ENCODE measurements at places on chromosomes 11 and 22. TPM values are rescaled to one million over a fixed set of nuclear protein-coding genes. Genes with fewer than 3 reads are reported as not detected.

GRCh38 chr11:103659743-103660142 is 376.7 kb upstream of the DDI1 start:
- H3K4me3 ChIP-seq, result no peak overlapping the region
- H3K4me1 ChIP-seq, result peaks cover 10% of the 10 kb centered on the region
- H3K27ac ChIP-seq, result no peak overlapping the region
- no peaks in the 10 kb centered on the region for H3K27me3 ChIP-seq

DNA sequence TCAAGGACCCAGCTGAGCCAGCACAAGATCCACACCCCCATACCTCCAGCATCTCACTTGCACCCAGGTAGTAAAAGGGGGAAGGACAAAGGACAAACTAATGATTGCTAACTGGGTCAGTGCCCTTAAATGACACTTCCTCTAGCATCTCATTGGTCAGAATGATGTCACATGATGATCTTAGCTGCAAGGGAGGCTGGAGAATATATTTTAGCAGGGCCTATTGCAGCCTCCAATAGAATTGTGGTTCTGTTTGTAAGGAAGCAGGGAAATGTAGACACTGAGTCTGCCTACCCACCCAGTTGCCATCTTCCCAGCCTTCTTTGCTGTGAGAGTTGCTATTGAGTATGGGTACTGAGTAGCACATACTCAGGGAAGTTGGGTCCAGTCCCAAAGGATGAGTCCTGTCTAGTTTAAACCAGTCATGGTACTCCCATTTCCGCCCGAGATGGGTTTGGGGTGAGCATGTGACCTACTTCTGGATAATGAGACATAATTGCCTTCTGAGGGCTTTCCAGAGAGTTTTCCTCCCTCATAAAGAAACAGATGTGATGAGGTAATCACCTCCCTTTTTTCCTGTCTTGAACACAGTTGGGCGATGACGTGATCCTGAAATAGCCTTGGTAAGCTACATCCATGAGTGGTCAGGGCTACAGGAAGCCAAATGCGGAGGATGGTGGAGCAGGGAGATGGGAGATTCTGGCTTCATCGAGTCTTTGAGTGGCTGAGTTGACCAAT is 5.5 kb upstream of the DNAL4 start:
- DNase-seq, result no peak
- H3K36me3 ChIP-seq, result no peaks in the 10 kb centered on the region
- peaks cover 16% of the 10 kb centered on the region for H3K27me3 ChIP-seq
- H3K4me3 ChIP-seq, result no peak overlapping the region

DNA sequence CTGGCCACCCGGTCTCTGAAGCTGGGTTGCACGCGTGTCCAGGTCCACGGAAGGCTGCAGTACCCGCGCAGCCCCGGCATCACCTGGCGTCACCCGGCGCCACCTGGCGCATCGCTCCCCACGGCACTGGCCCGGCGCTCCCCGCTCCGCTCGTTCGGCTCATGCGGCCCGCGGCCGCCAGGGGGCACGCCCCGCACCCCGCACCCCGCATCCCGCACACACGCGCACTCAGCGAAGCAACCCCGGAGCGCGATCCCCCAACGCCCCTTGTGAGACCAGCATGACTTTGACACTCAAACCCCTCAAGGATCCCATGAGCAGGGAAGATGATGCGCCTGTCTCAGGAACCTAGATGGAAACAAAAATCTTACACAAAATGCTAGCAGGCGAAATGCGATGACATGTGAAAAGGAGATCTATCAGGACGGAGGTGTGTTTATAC is 11.9 kb downstream of the B3GNT6 start:
- H3K27ac ChIP-seq, result no peak overlapping the region
- H3K4me1 ChIP-seq, result peaks cover 14% of the 10 kb centered on the region
- peaks cover 13% of the 10 kb centered on the region for H3K27me3 ChIP-seq

DNA sequence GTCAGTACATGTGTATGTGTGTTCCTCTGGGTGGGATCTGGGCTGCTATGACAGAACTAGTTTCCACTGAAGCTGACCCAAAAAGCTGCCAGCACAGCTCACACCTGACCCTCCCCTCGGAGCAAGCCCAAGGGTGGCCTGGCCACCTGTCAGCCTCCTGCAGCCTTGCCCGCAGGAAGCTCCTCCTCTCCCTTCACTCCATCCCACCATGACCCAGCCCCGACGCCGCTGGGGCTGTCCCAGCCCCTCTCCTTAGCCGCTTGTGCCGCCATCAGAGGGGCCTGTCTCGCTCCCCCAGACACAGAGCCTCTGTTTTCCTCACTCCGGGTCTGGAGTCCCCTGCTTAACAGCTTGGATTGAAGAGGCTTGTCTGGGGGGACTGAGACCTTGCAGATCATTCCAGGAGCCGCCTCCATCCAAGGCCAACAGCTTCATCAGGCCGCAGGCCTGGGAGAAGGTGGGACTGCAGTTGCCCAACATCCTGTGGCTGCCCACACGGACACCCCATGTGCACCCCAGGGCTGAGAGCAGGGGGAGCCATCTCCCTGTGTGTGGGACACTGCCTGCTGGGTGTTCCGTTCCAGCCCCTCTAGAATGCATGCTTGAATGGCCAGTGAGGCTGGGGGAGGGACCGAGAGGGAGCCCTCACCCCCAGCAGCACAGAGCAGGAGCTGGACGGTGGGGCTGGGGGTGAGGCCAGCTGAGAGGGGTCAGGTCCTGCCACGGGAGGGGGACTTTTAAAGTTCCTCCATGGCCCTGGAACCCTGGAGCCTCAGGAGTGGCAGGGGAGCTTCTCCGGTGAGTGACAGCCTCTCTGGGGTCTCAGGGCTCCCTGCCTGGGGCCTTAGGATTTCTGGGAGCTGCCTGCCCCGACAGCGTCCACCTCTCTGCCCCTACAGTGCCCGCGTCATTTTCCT is 696 bp downstream of the MRGPRF start:
- H3K4me3 ChIP-seq, result no peak overlapping the region
- DNase-seq, result no peak
- no peaks in the 10 kb centered on the region for H3K4me1 ChIP-seq

DNA sequence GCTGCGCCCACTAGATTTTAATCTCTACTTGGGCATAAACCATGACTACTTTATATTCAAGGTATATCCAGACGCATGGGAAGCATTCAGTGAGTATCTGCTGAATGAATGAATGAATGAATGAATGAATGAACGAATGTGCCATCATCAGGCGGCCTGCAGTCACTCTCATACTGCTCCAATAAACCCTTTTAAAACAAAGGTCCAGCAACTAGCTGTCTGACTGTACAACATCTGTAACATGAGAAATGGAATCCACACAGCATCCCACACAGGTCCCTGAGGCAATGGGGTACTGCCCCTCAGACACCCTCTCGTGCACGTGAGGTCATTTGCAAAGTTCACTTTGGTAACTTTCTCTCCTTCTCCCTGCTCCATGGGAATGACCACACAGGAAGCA is 147.5 kb downstream of the LARGE1 start:
- no peak overlapping the region for H3K27ac ChIP-seq
- H3K27me3 ChIP-seq, result no peaks in the 10 kb centered on the region
- no peak for DNase-seq
- no peaks in the 10 kb centered on the region for H3K4me1 ChIP-seq

DNA sequence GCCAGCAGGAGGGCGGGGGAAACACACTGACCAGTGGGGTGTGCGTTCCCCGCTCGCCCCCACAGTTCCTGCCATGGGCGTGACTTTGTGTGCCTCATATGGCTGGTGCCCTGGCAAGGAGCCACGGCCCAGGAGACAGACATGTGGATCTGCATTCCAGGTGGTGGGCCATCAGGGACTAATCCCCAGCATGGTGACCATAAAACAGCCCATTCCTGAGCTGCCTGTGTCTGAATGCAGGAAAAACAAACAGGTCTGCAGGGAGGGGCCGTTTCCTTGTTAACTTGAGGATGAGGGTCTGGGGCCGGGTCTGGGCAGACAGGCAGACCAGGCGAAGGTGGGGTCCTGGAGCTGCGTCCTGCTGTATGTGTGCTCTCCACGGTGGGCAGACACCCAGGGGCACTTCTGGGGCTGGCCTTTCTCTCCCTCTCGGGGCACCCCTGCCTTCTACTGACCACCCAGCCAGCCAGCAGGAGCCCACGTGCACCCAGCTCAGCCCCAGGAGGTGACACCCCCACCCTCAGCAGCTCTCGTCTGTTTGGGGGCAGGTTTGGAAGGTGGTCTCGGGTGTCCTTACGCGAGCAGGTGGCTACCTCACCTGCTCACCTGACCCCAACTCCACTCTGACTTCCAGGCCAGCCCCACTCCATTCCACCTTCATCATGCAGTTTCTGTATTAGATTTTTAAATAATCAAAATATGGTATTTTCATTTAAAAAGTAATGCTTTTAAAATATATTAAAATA is 120.3 kb downstream of the KCNQ1OT1 start:
- no peaks in the 10 kb centered on the region for H3K4me1 ChIP-seq
- H3K27ac ChIP-seq, result no peak overlapping the region
- H3K27me3 ChIP-seq, result no peaks in the 10 kb centered on the region
- no peaks in the 10 kb centered on the region for H3K36me3 ChIP-seq
- no peak for DNase-seq
- H3K4me3 ChIP-seq, result no peak overlapping the region

COX8A gene
- 686 TPM for polyA plus RNA-seq

NRXN2 gene
- polyA plus RNA-seq, result 0.44 TPM

DDTL gene
- polyA plus RNA-seq, result not detected

GRCh38 chr11:90698238-90698637 is 475.4 kb upstream of the CHORDC1 start:
- DNase-seq, result no peak
- no peaks in the 10 kb centered on the region for H3K4me1 ChIP-seq
- H3K27me3 ChIP-seq, result no peaks in the 10 kb centered on the region
- no peak overlapping the region for H3K4me3 ChIP-seq
- H3K27ac ChIP-seq, result no peak overlapping the region

DNA sequence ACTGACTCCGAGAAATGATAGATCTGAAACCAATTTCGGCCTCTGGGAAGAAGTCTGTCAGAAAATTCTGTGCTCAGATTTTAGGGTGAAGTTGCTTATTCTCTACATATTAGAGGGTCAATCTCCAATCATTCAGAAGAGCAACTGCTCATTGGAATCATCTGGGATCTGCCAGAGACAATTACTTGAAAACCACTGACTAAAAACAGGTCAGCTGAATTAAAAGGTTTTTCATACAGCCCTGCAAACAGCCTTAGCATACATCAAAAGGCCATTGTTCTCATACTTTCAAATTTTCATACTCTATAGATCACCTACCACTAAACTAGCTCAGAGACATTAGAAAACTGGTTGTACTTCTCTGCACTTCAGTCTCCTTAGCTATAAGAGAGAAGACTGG is 289.7 kb upstream of the PITPNB start:
- no peak for DNase-seq
- H3K4me3 ChIP-seq, result no peak overlapping the region

- no peak overlapping the region for H3K4me3 ChIP-seq
- no peak overlapping the region for H3K27ac ChIP-seq
- no peaks in the 10 kb centered on the region for H3K36me3 ChIP-seq
Measured at GRCh38 chr11:57288771-57289579, 35.8 kb downstream of the TNKS1BP1 start.

KIRREL3 gene
- polyA plus RNA-seq, result 0.66 TPM

FJX1 gene
- not detected for polyA plus RNA-seq

RIMBP3C gene
- polyA plus RNA-seq, result 0.16 TPM

GRCh38 chr11:9138133-9138453 is 46.7 kb upstream of the SCUBE2 start:
- no peak overlapping the region for H3K4me3 ChIP-seq
- H3K27me3 ChIP-seq, result peaks cover 4% of the 10 kb centered on the region
- peaks cover 3% of the 10 kb centered on the region for H3K36me3 ChIP-seq
- DNase-seq, result no peak

- H3K36me3 ChIP-seq, result no peaks in the 10 kb centered on the region
- peaks cover 2% of the 10 kb centered on the region for H3K27me3 ChIP-seq
- H3K4me3 ChIP-seq, result no peak overlapping the region
- H3K4me1 ChIP-seq, result no peaks in the 10 kb centered on the region
Measured at GRCh38 chr11:64429970-64430369, 71.0 kb downstream of the RPS6KA4 start.

- no peak overlapping the region for H3K27ac ChIP-seq
- H3K4me3 ChIP-seq, result no peak overlapping the region
- H3K36me3 ChIP-seq, result no peaks in the 10 kb centered on the region
- DNase-seq, result no peak
Measured at GRCh38 chr22:45589556-45589955, 82.1 kb upstream of the ATXN10 start.

GRCh38 chr11:27532652-27533325 is 26.2 kb upstream of the LIN7C start:
- no peak overlapping the region for H3K4me3 ChIP-seq
- H3K36me3 ChIP-seq, result no peaks in the 10 kb centered on the region
- H3K27me3 ChIP-seq, result peaks cover 4% of the 10 kb centered on the region
- DNase-seq, result no peak

TRIM48 gene
- polyA plus RNA-seq, result not detected

FAM227A gene
- not detected for polyA plus RNA-seq

DNA sequence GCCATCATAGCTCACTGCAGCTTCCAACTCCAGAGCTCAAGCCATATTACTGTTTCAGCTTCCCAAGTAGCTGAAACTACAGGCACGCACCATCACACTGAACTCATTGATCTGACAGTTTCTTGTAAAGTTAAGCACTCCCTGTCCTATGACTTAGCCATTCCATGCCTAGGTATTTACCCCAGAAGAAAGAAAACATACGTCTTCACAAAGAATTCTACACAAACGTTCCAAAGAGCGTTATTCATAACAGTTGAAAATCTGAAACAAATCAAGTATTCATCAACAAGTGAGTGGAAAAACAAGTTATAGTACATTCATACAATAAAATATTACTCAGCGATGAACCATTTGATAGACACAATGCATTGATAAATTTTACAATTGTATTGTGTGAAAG is 7.8 kb upstream of the NLRP10 start:
- H3K27ac ChIP-seq, result no peak overlapping the region
- H3K27me3 ChIP-seq, result peaks cover 6% of the 10 kb centered on the region
- no peak overlapping the region for H3K4me3 ChIP-seq

ZNRF3 gene
- 0.18 TPM for polyA plus RNA-seq

DNA sequence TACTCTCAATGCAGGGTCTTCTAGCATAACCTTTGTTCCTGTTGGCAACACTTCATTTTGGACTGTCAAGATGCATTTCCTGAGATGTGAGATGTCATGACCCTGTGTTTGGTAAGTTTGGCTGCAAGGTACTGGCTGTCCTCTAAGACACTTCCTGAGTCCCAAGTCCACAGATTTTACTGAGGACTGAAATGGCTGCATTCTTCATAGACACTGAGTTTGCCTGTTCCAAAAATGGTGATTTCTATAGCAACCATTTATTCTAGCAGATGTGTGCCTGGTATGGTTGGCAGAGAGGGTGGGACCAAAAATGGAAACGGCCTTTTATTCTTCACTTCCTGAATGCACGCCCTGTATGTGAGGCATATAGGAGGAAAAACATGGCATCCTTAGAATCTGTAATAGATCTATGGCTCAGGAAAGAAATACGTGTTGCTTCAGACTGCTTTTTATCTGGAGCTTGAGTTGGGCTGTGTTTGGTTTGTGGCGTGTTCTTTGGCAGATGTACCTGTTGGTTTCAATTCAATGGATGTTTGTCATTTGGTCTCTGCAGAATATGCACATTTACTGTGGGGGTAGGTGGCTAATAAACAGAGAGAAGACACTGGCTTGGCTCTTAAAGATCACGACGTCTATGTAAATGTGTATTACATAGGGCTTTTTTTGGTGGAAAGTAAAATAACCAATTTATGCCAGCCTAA is 62.4 kb downstream of the ZBTB16 start:
- peak overlapping the region; percentile 13 for H3K4me3 ChIP-seq
- H3K27me3 ChIP-seq, result no peaks in the 10 kb centered on the region
- H3K36me3 ChIP-seq, result peaks cover 20% of the 10 kb centered on the region
- DNase-seq, result no peak
- peaks cover 100% of the 10 kb centered on the region for H3K4me1 ChIP-seq
- peak overlapping the region; percentile 58 for H3K27ac ChIP-seq

GRCh38 chr11:126290887-126291286 is 8.0 kb downstream of the TIRAP start:
- H3K4me3 ChIP-seq, result no peak overlapping the region
- no peak for DNase-seq
- H3K27ac ChIP-seq, result no peak overlapping the region
- H3K36me3 ChIP-seq, result peaks cover 9% of the 10 kb centered on the region
- peaks cover 4% of the 10 kb centered on the region for H3K4me1 ChIP-seq
